Activated CD8-positive, alpha-beta T cell treated with anti-CD3 and anti-CD28 coated beads, Interleukin-2, amount 10 ng/mL, durations not matched to agents 7 days and 5 days (primary cell): ENCODE measurements at places on chromosomes 3 and 15. TPM values are rescaled to one million over a fixed set of nuclear protein-coding genes. Genes with fewer than 3 reads are reported as not detected.

SH2D7 gene
- 0.29 TPM for total RNA-seq

CFAP161 gene
- not detected for total RNA-seq

CLDN16 gene
- not detected for total RNA-seq

SKIC8 gene
- total RNA-seq = 47.4 TPM

IQCF5 gene
- total RNA-seq = not detected

SYNPR gene
- total RNA-seq = not detected

C3orf85 gene
- total RNA-seq = not detected

GRCh38 chr15:47139965-47140364 lies 577.3 kb upstream of the SEMA6D start:
- no peak overlapping the region for H3K4me3 ChIP-seq
- no peak for DNase-seq
- H3K36me3 ChIP-seq = no peaks in the 10 kb centered on the region
- H3K4me1 ChIP-seq = no peaks in the 10 kb centered on the region

DNA sequence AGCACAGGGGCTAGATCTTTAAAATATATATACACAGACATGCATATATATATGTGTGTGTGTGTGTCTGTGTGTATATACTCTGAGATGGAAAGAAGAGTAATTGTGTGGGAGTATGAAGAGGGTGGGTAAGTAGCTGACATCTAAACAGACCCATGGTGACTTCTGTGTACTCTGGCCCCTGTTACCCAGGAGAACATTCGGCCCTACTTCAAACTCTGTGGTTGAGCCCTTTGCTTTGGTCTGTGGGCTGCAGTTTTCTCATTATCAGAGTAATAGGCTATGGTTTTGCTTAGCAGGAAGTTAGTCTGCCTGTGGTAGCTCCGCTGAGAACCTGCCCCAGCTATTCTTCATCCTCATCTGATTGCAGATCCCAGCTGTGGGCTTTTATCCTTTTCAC lies 141.4 kb downstream of the RBPMS2 start:
- peak overlapping the region; percentile 52 for H3K4me3 ChIP-seq
- H3K27me3 ChIP-seq = no peaks in the 10 kb centered on the region
- peak; percentile 78 for DNase-seq
- peak overlapping the region; percentile 83 for H3K27ac ChIP-seq

GRCh38 chr3:197007296-197007940 lies 22.2 kb downstream of the MELTF start:
- no peak overlapping the region for H3K4me3 ChIP-seq
- no peaks in the 10 kb centered on the region for H3K36me3 ChIP-seq
- peaks cover 9% of the 10 kb centered on the region for H3K4me1 ChIP-seq
- DNase-seq = no peak

- H3K27ac ChIP-seq = peak overlapping the region; percentile 79
- H3K36me3 ChIP-seq = peaks cover 2% of the 10 kb centered on the region
- peaks cover 46% of the 10 kb centered on the region for H3K4me1 ChIP-seq
- peak overlapping the region; percentile 84 for H3K4me3 ChIP-seq
- no peaks in the 10 kb centered on the region for H3K27me3 ChIP-seq
Observed at GRCh38 chr3:182979674-182980191, 605 bp downstream of the DCUN1D1 start.

GRCh38 chr15:44308415-44308814 lies 19.9 kb downstream of the GOLM2 start:
- H3K4me1 ChIP-seq = peaks cover 18% of the 10 kb centered on the region
- H3K36me3 ChIP-seq = no peaks in the 10 kb centered on the region
- H3K27me3 ChIP-seq = no peaks in the 10 kb centered on the region
- no peak overlapping the region for H3K27ac ChIP-seq

- H3K36me3 ChIP-seq = no peaks in the 10 kb centered on the region
- H3K27ac ChIP-seq = no peak overlapping the region
- H3K4me1 ChIP-seq = no peaks in the 10 kb centered on the region
- no peak overlapping the region for H3K4me3 ChIP-seq
- no peaks in the 10 kb centered on the region for H3K27me3 ChIP-seq
Observed at GRCh38 chr3:20683910-20684309, 497.9 kb upstream of the SGO1 start.

DNA sequence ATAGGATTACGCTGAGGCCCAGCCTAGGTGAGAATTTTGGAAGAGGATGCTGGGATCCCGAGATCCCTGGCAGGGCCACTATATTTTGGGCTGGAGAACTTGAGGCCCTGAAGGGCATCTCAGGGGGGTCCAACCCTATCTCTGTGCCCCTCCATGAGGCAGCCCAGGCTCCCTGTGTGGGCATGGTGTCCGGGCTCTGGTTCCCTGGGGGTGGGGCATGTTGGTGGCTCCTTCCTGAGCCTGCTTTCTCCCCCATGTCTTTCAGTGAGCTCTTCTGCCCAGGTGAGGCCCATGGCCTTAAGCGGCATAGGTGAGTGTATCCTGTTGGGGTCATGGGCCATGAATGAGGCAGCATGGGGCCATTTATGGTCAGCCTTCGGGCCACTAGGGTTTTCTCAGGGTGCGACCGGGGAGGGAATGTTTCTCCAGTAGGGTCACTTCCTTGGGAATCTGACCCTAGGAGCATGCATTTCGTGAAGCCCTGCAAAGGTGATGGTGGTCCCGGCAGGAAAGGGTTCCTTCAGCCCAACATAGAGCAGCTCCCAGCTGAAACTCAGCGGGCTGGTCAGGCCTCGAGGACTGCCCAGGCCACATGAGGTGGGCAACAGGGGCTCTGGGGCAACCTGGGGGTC lies 191.3 kb downstream of the UBE3A start:
- no peak overlapping the region for H3K27ac ChIP-seq
- H3K4me3 ChIP-seq = no peak overlapping the region

GRCh38 chr3:128269006-128269775 lies 115.9 kb downstream of the EEFSEC start:
- H3K36me3 ChIP-seq = peaks cover 5% of the 10 kb centered on the region
- H3K27me3 ChIP-seq = no peaks in the 10 kb centered on the region
- H3K27ac ChIP-seq = no peak overlapping the region
- peaks cover 4% of the 10 kb centered on the region for H3K4me1 ChIP-seq
- no peak for DNase-seq
- no peak overlapping the region for H3K4me3 ChIP-seq

- no peak overlapping the region for H3K4me3 ChIP-seq
- H3K27me3 ChIP-seq = no peaks in the 10 kb centered on the region
- peaks cover 17% of the 10 kb centered on the region for H3K36me3 ChIP-seq
- H3K4me1 ChIP-seq = peaks cover 68% of the 10 kb centered on the region
- DNase-seq = peak; percentile 56
Observed at GRCh38 chr3:128784232-128784631, 58.2 kb downstream of the RAB7A start.

DNA sequence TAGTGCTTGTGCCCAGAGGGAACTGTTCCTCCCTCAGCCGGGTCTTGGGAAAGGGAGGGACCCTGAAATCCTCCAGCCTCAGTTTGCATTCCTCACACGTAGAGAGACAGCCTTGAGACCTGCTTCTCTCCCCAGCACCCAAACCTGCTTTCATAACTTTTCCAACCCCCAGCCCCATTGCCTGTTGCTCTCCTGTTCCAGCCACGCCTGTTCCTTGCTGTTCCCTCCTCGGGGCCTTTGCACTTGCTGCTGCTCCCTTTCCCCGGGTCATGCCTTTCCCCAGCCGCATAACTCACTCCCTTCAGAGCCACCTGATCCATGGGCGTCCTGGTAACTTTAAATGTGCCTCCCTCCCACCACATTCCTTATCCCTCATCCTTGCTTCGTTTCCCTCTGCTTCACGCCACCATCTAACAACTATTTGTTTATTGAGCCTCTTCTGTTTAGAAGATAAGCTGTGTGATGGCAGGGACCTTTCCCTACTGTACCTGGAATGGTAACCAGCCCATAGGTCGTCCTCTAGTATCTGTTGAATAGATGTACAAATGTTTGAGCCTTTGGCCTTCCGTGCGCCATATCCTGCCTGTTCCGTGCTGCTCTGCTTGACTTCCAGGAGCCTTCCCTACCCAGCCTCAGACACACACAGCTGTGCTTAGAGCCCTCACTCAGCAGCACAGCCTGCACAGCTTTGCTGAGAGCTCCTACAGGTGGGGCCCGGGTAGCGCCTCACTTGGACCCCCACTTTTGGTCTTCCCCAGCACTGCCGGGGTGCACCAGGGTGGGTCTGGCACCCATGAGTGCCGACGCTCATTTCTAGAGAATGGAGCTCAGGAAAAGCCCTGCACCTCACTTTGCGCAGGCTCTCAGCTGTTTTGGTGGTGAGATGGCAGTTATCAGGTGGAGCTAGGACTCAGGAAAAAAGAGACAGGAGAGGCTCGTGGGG lies 60.2 kb downstream of the SCN5A start:
- no peak overlapping the region for H3K27ac ChIP-seq
- H3K36me3 ChIP-seq = no peaks in the 10 kb centered on the region
- peaks cover 3% of the 10 kb centered on the region for H3K27me3 ChIP-seq
- no peaks in the 10 kb centered on the region for H3K4me1 ChIP-seq
- no peak for DNase-seq

- H3K36me3 ChIP-seq = no peaks in the 10 kb centered on the region
- no peaks in the 10 kb centered on the region for H3K4me1 ChIP-seq
- H3K27ac ChIP-seq = no peak overlapping the region
- DNase-seq = no peak
- H3K27me3 ChIP-seq = no peaks in the 10 kb centered on the region
Observed at GRCh38 chr3:99315896-99316295, 322.5 kb upstream of the COL8A1 start.

DNA sequence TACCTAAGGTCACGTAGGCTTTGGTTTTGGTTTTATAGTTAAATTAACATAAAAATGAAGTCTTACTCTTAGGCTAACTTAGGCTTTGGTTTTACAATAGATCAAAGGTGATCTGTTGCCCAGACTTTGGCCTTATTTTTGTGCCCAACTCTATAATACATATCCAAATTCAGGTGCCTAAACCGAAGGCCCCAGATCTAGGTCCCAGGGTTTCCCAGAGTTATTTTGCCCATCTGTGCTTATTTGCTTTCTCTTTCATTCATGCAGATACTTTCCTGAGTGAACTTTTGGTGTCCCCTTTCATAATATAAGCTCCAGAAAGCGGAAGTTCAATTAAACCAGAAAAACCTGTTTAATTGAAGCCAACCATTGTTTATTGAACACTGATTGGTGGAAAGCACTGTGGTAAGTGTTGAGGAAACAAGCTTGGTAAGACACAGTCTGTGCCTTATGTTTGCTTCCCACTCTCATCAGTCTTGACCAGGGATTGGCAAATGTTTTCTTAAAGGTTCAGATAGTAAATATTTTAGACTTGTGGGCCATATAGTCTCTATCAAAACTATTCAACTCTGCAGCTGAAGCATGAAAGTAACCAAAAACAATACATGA lies 209.7 kb downstream of the WDR72 start:
- no peaks in the 10 kb centered on the region for H3K36me3 ChIP-seq
- no peak overlapping the region for H3K27ac ChIP-seq
- H3K4me3 ChIP-seq = no peak overlapping the region
- DNase-seq = no peak

GRCh38 chr3:64460141-64460730 lies 227.6 kb downstream of the ADAMTS9 start:
- H3K27me3 ChIP-seq = peaks cover 11% of the 10 kb centered on the region
- H3K4me1 ChIP-seq = peaks cover 6% of the 10 kb centered on the region
- H3K36me3 ChIP-seq = no peaks in the 10 kb centered on the region
- H3K4me3 ChIP-seq = no peak overlapping the region
- no peak for DNase-seq

DNA sequence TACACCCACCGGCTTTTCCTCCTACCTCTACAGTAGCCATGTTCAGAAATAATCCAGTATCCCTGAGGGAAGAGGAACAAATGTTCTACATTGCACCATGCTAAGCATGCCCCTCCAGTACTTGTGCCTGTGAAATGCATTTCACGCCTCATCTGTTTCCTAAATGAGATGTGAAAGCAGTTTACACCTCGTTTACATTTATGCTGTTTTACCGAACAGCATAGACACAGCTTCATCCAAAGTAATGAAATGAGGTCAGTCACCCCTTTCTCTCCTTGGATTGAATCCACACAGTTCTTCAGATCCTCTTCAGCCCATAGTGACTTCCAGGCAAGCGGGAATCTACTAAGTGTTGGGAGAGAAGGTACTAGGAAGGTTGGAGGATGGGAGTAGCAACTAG lies 514.3 kb downstream of the PDCD6IP start:
- DNase-seq = no peak

GRCh38 chr3:193857996-193858395 lies 265.0 kb downstream of the OPA1 start:
- no peak overlapping the region for H3K27ac ChIP-seq
- no peaks in the 10 kb centered on the region for H3K4me1 ChIP-seq
- peaks cover 12% of the 10 kb centered on the region for H3K27me3 ChIP-seq
- no peaks in the 10 kb centered on the region for H3K36me3 ChIP-seq
- no peak overlapping the region for H3K4me3 ChIP-seq

DNA sequence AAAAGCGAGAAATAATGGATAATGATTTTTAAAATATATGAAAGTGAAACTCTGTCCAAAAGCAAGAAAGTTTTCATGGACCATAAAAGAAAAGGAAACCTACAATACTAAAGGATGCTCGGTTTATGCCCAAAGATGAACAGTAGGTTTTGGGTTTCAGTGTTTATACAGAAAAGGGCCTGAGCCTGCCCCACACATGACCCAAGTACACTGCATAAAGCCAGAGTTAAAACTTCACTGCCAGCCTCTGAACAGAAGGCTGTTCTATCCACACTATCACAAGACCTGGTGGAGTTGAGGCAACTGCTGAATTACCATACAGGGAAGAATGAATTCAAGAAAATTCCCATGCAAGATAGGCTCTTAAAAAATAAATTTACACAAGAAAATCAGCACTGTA lies 165.2 kb downstream of the MECOM start:
- H3K4me3 ChIP-seq = no peak overlapping the region
- peaks cover 2% of the 10 kb centered on the region for H3K27me3 ChIP-seq
- H3K36me3 ChIP-seq = no peaks in the 10 kb centered on the region
- H3K4me1 ChIP-seq = no peaks in the 10 kb centered on the region
- DNase-seq = no peak
- H3K27ac ChIP-seq = no peak overlapping the region

DNA sequence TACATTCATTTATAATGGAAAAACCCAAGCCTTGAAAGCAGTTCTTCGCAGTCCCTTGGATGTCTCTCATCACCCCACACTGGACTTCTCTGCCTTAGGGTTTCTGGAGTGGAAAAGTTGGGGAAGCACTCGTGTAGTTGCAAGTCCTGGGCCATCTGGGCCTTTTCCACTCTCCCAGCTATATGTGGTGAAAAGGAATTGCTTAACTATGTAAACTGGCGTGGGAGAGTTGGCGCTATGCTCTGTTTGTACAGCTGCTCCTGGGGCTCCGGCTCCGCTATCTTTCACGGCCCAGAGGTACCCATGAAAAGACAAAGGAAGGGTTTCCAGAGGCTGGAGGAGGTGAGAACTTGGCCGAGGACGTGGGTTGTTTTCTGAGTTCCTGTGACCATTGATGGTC lies 81.1 kb upstream of the MYZAP start:
- peaks cover 5% of the 10 kb centered on the region for H3K27me3 ChIP-seq
- H3K4me3 ChIP-seq = no peak overlapping the region
- H3K27ac ChIP-seq = no peak overlapping the region
- H3K4me1 ChIP-seq = no peaks in the 10 kb centered on the region
- no peak for DNase-seq
- no peaks in the 10 kb centered on the region for H3K36me3 ChIP-seq
